ENCODE measurements at places on chromosomes 4 and X.

- DNase-seq: no peak
These were observed 254.8 kb downstream of the PCDH10 start for GRCh38 chr4:133403913-133404312.

DNA sequence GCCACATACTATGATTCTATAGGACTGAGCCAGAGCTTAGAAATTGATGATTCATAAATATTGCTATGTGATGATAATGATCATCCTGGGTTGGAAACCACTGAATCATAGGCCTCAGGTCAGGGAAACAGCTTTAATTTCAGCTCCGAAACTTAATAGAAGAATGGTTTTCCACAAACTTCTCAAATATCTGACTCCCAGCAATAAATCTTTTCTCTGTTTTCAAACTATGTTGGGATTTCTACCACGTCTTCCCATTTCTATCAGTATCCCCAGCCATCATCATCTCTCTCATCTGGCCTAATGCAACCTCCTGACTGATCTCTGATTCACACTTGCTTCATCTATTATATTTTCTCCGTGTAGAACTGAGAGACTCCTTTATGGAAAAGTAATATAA lies 521.8 kb upstream of the AGA start:
- peak; percentile 1 for DNase-seq

DNA sequence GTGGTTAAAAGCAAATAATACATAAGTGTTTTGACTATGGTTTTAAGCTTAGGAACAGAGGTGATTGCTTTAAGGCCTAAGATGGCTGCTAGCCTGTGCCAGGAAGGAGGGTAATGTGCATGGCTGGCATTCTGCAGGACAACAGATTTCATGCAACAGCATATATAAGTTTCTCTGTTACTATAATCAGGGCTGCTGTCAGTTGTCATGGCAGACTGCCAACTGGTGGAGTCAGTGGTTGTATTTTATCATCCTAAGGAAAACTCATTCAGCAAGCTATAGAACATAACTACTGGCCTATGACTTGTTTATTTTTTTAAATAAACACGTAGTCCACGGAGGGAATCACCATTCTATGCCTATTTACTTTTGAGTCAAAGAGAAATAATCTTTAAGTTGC lies 77.7 kb upstream of the DCAF8L1 start:
- DNase-seq: no peak

DNA sequence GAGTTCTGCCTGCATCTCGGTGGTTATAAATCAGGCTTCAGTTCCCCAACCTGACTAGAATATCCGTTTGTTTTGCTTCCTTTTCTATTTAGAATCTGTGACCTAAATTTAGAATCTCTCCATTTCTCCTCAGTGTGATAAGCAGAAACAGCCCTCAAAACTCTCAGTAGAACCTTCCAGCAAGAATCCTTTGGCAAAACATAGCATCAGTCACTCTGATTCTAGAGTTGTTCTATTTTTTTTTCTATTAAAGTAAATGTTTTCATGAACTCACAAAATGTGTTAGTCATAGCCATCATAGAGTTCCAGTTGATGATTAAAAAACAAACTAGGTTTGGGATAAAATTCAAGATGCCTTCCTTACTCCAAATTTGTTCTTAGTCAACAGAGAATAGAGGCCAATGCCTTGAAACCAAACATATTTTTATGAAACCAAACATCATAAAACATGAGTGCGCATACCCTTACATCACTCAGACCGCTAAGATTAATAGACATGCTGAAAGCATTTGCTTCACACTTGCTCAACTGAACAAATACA lies 13.2 kb upstream of the C1QTNF7 start:
- no peak for DNase-seq

GRCh38 chr4:157143369-157143768 lies 67.4 kb downstream of the GLRB start:
- no peak for DNase-seq

- no peak for DNase-seq
These were observed 121.8 kb downstream of the TSPAN5 start for GRCh38 chr4:98536631-98537030.

DNA sequence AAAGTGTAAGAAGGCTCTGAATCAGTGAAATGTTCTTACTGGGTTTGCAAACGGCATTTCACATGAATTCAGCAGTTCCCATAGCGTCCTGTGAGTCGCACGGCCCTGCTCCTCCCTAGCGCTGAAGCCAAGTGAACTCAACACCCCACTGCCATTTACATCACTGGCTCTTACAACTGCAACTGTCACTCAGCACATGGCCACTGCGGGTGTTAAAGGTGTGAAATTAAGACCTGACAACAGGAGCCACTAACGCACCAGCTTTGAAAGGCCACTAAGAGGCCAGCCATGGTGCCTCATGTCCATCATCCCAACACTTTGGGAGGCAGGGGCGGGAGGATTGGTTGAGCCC lies 31.7 kb downstream of the RNF212 start:
- peak; percentile 40 for DNase-seq

- no peak for DNase-seq
These were observed 2.2 kb downstream of the PLXNB3 start for GRCh38 chrX:153766098-153766817.

GRCh38 chrX:70172221-70172620 lies 5.1 kb upstream of the DGAT2L6 start:
- no peak for DNase-seq

GRCh38 chr4:70721747-70722146 lies at the start of gene RUFY3:
Gene RUFY3, plus strand, starts transcription at chr4:70721964. Its CDS starts 610 bp downstream, at chr4:70722574.
- peak; percentile 75 for DNase-seq

DNA sequence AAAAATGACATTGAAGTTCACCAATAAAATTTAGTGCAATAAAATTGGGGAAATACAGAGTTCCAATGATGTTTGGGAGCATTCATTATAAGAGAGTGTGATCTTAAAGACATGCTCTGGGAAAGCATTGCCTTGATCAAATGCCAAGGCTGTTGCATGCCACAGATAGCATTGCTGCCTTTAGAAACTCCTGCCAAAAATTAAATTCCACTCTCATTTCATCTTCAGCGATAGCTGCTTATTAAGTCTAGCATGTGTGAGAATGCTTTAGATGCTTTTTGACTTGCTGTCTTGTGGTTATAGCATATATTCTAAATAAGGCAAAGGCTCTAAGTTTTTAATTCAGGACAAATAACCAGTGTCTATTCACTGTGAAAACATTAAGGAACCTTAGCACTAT lies 49.3 kb downstream of the NPNT start:
- DNase-seq: no peak

- DNase-seq: no peak
These were observed 5.5 kb upstream of the ANTXR2 start for GRCh38 chr4:80078346-80079092.

- no peak for DNase-seq
These were observed 7.5 kb upstream of the SPINK2 start for GRCh38 chr4:56828784-56829535.

DNA sequence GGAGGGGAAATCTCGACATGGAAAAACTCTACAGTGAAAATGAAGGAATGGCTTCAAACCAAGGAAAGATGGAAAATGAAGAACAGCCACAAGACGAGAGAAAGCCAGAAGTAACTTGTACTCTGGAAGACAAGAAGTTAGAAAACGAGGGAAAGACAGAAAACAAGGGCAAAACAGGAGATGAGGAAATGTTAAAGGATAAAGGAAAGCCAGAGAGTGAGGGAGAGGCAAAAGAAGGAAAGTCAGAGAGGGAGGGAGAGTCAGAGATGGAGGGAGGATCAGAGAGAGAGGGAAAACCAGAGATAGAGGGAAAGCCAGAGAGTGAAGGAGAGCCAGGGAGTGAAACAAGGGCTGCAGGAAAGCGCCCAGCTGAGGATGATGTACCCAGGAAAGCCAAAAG lies 1.3 kb downstream of the TCEAL4 start:
- DNase-seq: no peak
